ENCODE measurements at places on chromosomes 7 and 10.

DNA sequence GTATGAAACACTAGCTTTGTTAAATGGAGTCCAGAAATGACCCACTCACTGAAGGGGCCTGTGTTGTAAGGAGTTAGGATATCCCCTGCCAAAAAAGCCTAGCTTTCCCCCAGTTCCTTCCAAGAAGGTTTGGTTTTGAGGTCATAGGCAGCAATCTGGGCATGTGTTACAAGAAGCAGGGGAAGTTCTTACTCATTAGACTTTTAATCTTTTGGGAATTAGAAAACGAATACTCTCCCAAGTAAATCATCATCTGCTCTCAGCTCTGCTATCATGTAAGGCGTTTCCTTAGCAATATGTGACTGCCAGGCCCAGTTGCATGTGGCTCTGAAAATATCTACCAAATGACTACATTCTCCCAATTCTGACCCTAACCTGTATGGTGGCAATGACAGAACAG is 3.7 kb downstream of the NOD1 start:
- no peak for DNase-seq

- DNase-seq = no peak
Observed at GRCh38 chr10:115988380-115988779, 284.6 kb downstream of the GFRA1 start.

GRCh38 chr7:2576742-2577491 is 18.1 kb downstream of the IQCE start:
- DNase-seq = no peak

GRCh38 chr7:116769546-116769945 is 92.8 kb upstream of the CAPZA2 start:
- DNase-seq = no peak

- DNase-seq = no peak
Observed at GRCh38 chr10:125700355-125700911, 17.5 kb upstream of the TEX36 start.

- no peak for DNase-seq
Observed at GRCh38 chr10:59082249-59082648, 94.2 kb upstream of the PHYHIPL start.

GRCh38 chr10:789831-790701 is 100.6 kb upstream of the DIP2C start:
- DNase-seq = peak; percentile 57

DNA sequence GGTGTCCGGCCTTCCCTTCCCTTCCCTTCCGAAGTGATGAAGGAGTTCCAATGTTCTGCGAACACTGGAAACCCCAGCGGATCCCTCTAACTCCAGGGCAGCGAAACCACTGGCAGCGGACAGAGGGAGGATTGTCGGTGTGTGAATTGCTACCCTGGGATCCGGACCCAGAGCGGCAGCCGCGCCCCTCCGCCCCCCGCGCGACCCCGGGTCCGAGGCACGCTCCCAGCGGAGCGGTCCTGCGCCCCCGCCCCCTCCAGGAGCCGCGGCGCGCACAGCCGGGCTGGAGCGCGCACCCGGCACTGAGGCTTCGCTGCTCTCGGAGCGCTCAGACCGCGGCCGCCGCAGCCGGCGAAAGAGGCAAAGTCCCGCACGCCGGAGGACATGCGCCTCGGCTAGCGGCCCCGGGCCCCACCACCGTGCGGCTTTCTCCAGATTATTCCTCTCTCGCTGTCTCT is at the start of gene PTPRZ1:
Gene PTPRZ1 (plus strand): TSS at position 331 of the 458 bp plus-strand sequence. CDS start 339 bp downstream, outside the sequence.
- peak; percentile 73 for DNase-seq

DNA sequence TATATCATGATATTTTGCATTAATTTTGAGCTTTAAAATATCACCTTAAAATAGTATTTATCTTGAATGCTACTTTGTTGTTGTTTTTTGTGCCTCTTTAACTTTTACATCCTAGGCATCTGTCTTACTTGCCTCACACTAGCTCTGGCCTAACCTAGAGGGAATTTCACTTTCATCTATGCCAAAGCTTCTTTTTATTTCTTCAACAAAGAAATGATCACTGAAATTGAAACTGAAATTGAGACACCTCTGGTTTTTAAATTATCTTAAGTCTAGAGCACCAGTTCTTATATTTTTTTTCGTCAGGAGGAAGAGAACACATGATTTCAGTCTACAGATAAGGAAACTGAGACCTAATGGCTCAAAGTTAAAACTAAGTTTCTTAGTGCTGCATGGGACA is 3.5 kb upstream of the SCIN start:
- DNase-seq = no peak

Measured in left forelimb (tissue), 1 donor.